ENCODE measurements at places on chromosomes 1 and 21.

GRCh38 chr1:14253676-14254075 is 344.8 kb upstream of the KAZN start:
- DNase-seq, result no peak

GRCh38 chr1:222772996-222773379 is 36.0 kb downstream of the FAM177B start:
- no peak for DNase-seq

DNA sequence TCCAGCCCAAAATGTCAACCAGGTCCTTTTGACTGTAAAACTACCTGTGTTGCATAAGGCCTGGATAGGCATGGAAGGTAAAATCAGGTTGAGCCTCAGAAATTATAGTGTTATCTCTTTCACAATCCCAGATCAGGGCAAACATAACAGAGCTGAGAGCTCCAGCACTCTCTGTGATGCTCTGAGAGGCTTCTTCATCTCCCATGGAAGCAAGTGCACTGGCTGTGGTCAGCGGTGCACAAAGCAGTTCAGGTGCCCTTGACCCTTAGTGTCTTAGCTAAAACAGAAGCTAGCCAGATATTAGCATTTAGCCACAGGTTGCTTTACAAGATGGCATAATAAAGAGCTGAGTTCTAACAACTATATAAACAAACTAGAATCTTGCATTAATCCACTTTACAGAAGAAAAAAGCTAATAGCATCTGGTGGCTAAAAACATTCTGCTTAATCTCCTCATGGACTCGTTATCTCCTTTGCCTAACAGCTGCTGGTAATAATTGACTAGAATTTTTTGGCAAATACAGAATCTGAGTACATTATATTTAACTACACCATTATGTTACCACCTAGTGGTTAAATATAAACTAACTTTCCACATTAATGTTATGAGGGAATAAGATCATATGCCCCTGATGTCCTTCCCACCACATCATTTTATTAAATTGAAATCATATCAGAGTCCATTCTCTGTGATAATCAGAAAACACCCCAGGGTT is 25.6 kb upstream of the POGK start:
- DNase-seq, result no peak

DNA sequence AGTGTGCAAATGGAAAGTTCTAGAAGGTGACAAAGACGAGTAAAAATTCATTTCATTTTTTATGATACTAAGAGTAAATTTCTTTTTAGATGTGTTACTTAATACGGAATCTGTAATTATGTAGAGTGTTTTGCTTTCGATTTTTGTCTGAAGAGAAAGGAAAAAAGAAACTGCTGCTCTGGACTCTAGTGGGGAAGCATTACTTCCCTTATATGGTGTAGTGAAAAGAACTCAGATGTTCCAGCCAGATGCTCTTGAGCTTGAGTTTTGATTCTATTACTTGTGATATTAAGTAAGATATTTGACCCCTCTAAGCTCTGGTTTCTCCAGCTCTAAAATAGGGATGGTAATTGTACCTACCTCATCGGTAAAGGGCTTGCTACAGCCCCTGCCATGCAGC is 12.2 kb upstream of the GPR161 start:
- no peak for DNase-seq

GRCh38 chr1:154533952-154534844 is 24.3 kb downstream of the UBE2Q1 start:
- DNase-seq, result no peak

DNA sequence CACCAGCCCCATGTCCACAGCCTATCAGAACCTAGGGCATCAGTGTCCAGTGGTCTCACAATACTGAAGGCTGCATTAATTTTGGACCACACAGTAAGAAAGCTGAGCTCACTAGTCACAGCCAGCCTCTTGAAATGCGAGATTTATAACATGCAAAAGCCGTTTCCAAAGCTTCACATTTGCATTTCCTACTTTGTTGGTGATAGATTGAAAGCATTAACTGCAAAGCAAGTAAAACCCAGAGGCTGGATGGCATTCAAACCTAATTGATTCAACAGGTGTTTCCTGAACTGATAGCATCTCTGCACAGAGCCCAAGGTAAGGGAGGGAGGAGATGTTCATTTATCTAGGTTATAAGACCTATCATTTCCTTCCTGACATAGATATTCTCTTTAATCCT is 410.1 kb downstream of the OMA1 start:
- DNase-seq, result no peak

GRCh38 chr1:209490013-209490412 is 93.5 kb upstream of the CAMK1G start:
- DNase-seq, result no peak

- no peak for DNase-seq
These were observed 71.0 kb downstream of the SSBP3 start for GRCh38 chr1:54335011-54335754.

- no peak for DNase-seq
These were observed 34.2 kb upstream of the GJA5 start for GRCh38 chr1:147794570-147794969.

- no peak for DNase-seq
These were observed 77.6 kb upstream of the PGBD5 start for GRCh38 chr1:230503726-230504125.

DNA sequence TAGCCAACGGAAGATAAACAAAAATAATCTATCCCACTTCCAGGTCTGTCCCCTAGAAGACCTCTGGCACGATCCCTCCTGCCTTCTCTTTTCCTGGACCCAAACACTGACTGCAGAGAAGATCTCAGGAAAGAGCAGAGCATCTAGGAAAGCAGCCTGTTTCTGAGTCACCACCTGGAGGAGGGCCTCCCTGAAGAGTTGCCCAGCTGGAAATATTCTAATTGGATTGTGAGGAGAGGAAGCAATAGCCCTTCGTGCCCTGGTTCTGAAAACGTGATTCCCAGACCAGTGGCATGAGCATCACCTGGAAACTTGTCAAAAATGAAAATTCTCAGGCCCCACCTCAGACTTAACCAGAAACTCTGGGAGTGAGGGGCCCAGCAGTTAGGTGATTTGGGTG is 411.1 kb downstream of the SETD4 start:
- no peak for DNase-seq

DNA sequence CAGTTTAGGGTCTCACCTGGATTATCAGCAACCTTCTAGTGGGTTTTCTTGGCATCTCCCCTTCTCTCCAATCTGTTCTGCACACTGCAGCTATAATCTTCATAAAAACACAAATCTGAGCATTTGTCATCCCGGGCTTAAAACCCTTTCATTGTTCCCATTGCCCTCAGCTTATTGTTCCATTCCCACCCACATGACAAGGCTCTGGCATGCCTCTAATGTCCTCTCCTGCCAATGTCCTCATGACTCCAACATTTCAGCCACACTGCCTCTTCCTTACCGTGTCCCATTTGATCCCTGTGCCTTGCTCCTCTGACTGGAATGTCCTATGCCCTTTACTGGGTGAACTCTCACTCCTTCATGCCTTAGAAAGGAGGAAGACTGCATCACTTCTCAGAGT is 7.5 kb upstream of the DPH2 start:
- no peak for DNase-seq

GRCh38 chr1:8797216-8797615 is 20.2 kb downstream of the RERE start:
- no peak for DNase-seq

DNA sequence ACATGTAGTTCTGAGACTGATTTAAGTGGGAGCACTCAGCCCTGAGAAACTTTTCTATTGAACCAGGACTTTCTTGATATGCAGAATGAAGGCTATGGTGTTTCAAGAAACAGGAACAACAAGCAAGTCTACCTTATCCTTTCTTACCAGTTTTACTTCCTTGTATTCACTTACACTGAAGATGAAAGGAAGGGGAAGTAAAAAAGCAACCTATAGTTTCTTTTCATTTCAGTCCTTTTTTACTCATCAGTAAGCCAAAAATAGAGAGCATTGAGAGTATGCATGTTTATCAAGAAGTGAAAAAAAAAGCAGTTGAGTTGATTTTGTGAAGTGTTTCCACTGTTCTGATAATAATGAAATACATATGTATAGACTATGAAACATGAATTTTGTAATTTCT is 1010.3 kb downstream of the AMY1C start:
- DNase-seq, result no peak

DNA sequence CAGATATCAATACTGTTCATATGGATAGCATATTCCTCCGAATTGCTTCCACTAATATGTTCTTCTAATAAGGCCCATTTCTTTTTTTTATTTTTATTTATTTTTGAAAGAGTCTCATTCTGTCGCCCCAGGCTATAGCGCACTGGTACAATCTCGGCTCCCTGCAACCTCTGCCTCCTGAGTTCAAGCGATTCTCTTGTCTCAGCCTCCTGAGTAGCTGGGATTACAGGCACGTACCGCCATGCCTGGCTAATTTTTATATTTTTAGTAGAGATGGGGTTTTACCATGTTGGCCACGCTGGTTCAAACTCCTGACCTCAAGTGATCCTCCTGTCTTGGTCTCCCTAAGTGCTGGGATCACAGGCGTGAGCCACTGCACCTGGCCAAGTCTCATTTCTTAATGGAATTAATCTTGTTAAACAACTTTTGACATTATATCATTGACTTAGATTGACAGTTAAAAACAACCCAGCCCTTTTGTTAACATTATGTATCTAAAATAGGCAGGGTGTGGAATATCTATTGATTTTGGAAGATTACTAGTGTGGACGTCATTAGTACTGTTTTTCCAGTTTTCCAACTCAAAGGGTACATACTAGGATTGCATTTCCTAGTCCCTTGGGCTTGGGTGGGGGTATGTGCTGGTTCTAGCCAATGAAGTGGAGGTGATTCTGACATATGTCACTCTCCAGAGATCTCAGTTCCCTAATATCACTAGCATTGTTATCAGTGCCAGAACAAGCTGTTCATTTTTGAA is 281.4 kb downstream of the GRIK1 start:
- DNase-seq, result no peak

Measured in activated CD4-positive, alpha-beta T cell treated with anti-CD3 and anti-CD28 coated beads, Interleukin-2, amount 50 U/mL, for 1 hour (primary cell).